ENCODE measurements at places on chromosomes 13 and 19.
A peak's percentile ranks its signal among the peaks of the same experiment; 100 is the strongest.

DNA sequence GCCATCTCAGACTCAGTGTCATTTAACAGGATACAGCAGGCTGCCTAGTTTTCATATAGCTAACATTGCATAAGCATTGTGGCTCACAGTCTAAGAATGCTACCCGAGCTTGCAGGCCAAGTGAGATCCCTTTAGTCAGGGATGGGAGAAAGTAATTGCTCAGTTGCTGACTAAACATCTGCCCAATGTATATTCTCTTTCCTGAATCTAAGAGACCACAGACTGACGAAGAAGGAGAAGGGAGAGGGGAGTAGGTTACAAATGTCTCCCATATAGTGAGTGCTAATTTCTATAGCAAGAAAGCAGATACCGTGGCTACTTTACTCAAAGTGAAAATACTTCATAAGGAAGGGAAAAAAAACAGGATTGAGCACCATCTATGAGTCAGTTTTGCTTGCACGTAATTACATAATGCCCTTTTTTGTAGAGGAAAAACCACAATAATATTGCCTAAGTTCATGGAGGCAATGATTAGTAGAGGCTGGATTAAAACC is 453.9 kb downstream of the COG6 start:
- peak; percentile 96 for ATAC-seq

DNA sequence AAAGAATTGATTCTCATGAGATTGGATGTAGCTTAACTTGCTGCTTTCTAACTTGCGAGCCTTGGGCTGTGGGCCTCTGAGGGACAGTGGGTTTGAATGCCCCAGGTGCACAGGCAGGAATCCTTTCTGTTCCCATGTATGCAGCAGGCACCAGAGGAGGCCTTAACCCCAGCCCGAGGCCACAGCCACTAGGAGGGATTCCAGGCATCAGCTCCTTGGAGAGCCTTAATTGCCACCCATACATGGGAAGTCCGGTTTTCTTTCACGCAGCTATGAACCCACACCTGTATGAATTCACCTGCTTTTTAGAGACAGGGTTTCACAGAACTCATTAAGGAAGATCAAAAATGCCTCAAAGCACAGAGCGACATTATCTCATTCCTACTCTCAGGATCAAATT is 117.9 kb downstream of the CRYL1 start:
- ATAC-seq = no peak

- no peak for ATAC-seq
These were observed 199.0 kb downstream of the KATNAL1 start for GRCh38 chr13:30108216-30108912.

DNA sequence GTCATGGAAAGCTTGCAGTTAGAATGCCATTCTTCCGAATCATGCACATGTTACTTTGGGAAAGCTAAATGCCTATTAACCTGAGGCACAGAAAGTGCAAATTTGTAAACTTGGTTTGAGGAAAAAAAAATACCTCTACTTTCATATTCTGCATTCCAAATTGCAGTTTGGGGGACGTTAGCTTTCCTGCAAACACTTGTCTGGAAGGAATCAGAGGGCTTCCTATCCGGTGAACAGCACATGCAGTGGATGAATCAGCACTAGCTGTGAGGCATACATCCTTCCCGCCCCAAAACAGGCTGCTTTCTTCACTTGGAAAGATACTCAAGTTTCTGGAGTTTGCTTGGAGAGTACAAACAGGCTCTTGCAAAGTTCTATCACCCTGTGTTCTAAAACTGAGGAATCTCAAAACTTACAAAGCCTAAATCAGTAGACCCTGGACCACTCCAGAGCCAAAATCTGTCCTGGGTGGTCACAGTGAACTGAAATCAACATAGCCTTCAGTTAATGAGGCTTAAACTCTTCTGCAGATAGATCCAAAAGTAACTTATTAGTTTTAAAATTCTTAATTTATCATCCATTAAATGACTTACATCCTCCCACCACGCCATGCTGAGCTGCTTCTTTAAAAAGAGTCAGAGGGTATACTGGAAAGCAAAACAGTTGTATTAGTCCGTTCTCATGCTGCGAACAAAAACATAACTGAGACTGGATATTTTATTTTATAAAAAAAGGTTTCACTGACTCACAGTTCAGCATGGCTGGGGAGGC is 802.3 kb upstream of the ARGLU1 start:
- ATAC-seq = no peak

DNA sequence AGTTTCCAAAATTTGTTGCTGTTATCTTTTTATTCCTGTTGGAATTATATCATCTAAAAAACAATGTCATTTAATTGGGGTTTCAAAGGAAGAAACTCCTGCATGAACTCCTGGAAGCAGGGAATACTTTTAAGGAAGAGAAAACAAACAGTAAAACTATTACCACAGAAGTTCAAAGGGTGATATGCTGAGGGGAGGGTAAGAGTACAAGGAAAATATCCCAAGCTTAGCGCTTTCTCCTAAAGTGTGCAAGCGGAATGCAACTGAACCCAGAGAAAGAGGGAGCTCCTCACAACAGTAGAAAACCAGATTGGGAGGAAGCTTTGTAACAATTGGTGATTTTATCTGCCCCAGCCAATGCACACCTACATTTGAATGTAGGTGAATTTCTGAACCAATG is 175.1 kb downstream of the NUFIP1 start:
- no peak for ATAC-seq

DNA sequence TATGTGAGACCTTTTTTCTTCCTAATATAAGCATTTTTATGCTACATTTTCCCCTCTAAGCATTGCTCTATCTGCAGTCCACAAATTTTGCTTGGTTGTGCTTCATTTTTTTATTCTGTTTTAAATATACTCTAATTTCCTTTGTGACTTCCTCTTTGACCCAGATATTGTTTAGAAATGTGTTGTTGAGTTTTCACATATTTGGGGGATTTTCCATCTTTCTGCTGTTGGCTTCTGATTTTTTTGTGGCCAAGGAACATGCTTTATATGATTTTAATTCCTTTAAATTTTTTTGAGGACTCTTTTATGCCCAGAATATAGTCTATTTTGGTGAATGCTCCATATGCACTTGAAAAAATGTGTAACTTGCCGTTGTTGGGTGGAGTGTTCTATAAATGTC is 22.9 kb downstream of the UBAC2 start:
- no peak for ATAC-seq

DNA sequence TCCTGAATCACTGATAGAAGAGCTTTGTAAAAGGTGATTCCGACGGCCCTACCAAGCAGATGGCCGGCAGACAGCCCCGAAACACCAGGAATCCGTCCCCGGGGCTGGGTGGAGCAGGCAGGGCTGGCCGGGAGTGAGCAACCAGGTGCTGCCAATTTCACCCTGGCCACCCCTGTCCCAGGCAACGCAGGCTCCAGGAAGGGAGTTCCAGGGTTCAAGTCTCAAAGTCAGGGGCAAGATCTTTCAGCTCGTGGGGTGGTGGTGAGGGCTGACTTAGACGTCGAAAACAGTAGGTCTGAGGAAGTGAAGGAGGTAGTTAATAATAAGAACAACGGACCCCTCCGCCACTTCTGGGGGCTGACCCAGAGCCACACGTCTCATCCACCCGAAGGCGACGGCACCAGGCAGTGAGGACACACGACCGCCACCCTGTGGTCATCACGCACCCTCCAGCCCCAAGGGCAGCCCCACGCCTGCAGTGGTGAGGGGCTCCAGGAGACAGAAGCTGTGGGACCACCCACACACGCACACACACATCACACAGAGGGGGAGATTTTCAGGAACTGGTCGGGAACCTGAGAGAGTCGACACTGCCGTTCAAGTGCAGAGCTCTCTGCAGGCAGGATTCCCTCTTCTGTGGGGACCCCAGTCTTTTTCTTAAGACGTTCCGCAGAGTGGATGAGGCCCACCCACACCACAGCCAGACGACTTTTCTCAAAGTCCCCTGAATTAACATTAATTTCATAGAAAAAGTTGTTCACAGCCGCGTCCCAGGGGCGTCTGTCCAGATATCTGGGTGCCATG is 67.2 kb downstream of the SPACA7 start:
- ATAC-seq = no peak

- ATAC-seq = peak; percentile 55
These were observed 1.7 kb upstream of the SHISA2 start for GRCh38 chr13:26053418-26053980.

DNA sequence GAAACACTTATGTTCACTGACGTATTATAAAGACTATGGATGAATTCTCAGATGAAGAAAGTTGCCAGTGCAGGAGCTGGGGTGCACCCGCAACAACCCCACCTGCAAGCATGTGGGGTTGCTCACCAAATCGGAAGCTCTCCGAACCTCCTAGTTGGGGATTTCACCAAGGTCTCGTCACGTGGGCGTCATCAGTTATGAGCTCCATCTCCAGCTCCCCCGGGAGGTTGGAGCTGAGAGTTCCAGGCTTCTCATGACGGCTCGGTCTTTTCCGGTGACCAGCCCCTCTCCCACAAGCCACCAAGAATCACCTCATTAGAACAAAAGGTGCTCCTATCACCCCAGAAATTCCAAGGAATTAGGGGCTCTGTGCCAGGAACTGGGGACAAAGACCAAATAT is 46.1 kb upstream of the TUBGCP3 start:
- no peak for ATAC-seq

GRCh38 chr13:111389621-111390521 is 69.4 kb downstream of the TEX29 start:
- peak; percentile 5 for ATAC-seq

DNA sequence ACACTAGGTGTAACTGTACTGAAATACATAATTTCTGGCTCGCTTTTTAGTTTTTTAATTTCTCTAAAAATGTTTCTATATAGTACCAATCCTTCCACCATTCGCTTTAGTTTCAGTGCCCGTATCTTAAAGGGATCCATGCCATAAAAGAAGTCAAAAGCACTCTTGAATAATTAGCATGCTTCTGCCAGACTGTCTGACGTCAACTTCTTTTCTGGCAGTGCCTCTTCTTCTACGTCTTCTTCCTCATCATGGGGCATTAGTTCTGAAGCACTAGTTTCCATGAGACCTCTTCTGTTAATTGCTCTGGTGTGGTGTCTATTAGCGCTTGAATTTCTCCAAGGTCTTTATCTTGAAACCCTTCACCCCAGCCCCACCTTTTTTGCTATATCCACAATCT is 93.8 kb upstream of the DOCK9 start:
- no peak for ATAC-seq

GRCh38 chr13:32616883-32617511 is 30.7 kb downstream of the PDS5B start:
- ATAC-seq = no peak

- ATAC-seq = no peak
These were observed 726 bp upstream of the TGFB1 start for GRCh38 chr19:41354343-41354953.

DNA sequence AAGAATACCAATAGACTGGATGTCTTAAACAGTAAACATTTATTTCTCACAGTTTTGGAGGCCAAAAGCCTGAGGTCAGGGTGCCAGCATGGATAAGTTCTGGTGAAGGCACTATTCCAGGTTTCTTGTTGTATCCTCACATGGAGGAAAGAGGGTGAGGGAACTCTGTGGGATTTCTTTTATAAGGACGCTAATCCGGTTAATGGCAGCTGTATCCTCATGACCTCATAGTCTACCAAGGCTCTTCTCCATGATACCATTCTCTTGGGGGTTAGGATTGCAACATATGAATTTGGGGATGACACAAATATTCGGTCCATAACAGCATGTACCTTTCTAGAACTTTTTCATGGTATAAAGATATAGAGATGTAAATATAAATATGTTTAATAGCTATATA is 412.0 kb downstream of the LMO7 start:
- no peak for ATAC-seq

DNA sequence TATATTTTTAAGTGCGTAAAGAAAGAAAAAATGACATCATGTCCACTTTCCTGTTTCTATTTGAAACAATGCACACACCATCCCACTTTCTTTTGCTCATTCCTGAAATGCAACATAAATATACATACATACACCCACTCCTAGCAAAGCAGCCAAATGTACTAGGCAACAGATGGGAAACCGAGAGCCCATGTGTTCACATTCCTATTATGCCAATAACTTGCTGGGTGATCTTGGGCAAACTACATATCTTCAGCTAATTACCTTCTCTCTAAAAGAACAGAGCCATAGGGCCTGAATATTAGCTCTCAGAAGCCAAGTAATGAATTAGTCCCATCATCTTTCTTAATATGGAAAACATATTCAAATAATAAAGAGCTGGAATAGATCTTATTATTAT is 610.6 kb upstream of the ATXN8OS start:
- ATAC-seq = no peak

GRCh38 chr13:101332583-101332982 is 83.7 kb downstream of the NALCN start:
- no peak for ATAC-seq

DNA sequence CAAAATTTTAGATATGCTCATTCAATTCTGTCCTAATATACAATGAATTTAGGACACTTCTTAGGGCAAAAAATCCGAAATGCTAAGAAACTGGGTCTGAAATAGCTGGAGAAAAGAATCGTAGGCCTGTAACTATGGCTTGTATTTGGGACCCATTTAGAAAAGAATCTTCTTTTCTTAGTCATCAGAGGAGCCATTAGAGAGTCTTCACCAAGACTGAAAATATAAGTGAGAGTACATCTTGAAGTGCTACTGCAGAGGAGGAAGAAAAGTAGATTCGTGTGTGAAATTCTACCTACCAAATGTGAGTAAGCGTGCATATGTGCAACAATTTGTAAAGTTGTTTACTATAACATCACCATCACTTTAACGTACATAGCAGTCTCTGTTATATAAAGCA is 8.8 kb upstream of the DACH1 start:
- ATAC-seq = no peak

Measured in activated T-helper 17 cell treated with anti-CD3 and anti-CD28 coated beads, Interleukin-2, amount 50 U/mL, for 72 hours (primary cell).